ENCODE measurements at places on chromosomes 7 and 10. TPM values are rescaled to one million over a fixed set of nuclear protein-coding genes. Genes with fewer than 3 reads are reported as not detected.

Gene ITIH5
- total RNA-seq = 14.7 TPM

Gene CACNA2D1
- 197 TPM for total RNA-seq

Gene XRCC2
- 2.9 TPM for total RNA-seq

Gene RNF32
- total RNA-seq = 1.2 TPM

Gene GBX1
- total RNA-seq = 0.41 TPM

Gene MYO1G
- 0.41 TPM for total RNA-seq
